Activated naive CD8-positive, alpha-beta T cell treated with anti-CD3 and anti-CD28 coated beads for 36 hours (primary cell): ENCODE measurements at places on chromosomes 16 and 17.

DNA sequence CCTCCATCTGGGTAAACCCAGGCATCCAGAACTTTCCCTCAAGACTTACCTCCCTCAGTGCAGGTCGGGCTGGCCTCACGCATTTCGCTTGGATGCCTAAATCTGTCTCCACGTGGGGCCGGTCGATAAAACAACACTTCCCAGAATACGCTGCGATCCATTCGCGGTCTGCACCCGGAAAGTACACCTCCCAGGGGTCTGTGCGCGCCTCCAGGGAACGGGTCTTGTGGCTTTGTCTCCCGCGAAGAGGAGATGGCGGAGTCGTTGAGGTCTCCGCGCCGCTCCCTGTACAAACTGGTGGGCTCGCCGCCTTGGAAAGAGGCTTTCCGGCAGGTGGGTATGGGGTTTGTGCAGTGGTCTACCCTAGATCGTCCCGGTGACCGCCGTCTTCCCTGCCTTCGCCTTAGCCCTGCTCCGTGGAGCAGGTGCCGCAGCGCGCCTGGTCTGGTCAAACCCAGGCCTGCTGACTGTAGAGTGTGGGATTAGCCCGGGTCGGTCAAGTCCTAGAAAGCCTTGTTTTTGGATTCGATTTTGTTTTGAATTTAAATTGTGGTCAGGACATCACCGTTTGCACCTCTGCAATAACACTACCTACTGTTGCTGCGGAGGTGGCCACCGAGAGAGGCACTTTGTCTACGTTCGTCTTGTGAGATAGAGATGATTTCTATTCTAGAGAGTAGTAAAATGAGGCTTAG lies at the start of gene RPAIN:
TSS of gene RPAIN (plus strand) at position 224 of the 695 bp plus-strand sequence. CDS start at position 253, 29 bp downstream.
- DNase-seq: peak; percentile 87

DNA sequence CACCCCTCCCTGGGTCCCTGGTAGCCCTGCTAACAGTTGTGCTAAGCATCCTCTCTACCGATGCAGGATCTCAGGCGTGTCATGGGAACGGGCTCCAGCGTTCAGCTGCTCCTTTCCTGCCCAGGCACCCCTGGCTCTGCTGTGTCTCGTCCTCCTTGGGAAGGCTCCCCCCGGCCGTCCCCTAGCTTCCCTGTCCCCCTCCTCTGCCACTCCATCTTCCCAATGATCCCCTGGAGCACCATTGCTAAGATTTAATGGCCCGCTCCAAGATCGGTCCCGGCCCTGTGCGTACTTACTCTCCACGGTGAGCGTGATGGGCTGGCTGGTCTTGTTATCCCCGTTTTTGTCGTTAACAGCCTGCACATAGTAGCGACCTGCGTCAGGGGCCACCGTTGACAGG lies 135.5 kb upstream of the CDC42EP4 start:
- DNase-seq: no peak

GRCh38 chr17:39943702-39944392 lies 16.3 kb downstream of the LRRC3C start:
- DNase-seq: no peak

DNA sequence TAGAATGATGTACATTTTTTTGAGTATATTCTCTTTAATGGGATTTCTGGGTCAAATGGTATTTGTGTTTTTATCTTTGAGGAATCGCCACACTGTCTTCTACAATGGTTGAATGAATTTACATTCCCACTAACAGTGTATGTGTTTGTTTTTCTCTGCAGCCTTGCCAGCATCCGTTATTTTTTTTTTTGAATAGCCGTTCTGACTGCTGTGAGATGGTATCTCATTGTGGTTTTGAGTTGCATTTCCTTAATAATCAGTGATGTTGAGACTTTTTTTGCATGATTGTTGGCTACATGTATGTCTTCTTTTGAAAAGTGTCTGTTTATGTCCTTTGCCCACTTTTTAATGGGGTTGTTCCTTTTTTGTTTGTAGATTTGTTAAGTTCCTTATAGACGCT lies 172.7 kb upstream of the CDH8 start:
- no peak for DNase-seq

DNA sequence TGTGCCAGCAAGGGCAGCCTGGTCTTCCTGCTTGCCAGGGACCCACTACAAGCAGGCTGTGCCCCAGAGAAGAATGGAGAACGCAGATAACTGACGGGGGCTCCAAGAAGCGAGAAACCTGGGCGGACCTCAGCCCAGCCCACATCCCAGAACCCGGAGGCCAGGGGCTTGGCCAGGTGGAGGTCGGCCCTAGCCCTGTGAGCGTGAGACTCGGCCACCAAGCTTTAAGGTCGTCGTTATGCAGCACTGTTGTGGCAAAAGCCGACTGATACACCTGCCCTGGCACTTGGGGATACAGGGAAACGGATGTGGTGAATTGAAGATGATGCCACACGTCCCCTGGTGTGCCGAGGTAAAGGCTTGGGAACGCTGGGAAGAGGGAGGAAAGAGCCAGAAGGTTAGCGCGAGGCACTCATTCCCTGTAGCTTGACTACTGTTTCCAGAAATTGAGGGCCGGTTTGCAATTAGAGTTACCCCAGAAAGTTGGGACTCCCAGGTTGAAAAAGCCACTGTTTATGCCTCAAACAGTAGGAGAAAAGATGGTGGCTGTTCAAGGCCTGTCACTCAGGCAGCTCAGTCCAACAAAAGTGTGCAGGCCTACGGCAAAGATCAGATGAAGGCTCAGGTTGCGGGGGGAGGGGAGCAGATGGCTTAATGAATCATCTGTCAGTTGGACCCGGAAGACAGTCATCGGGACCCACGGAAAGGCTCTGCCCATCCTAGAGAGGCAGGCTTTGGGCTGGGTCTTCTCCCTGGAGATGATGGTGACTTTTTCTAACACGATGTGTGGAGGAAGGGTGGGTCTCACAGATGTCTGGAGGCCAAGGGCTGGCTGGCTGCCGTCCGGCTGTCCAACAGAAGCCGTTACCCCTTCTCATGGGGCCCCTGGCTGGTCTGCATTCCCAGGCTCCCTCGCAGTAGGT lies 45.6 kb upstream of the BAHCC1 start:
- DNase-seq: no peak

DNA sequence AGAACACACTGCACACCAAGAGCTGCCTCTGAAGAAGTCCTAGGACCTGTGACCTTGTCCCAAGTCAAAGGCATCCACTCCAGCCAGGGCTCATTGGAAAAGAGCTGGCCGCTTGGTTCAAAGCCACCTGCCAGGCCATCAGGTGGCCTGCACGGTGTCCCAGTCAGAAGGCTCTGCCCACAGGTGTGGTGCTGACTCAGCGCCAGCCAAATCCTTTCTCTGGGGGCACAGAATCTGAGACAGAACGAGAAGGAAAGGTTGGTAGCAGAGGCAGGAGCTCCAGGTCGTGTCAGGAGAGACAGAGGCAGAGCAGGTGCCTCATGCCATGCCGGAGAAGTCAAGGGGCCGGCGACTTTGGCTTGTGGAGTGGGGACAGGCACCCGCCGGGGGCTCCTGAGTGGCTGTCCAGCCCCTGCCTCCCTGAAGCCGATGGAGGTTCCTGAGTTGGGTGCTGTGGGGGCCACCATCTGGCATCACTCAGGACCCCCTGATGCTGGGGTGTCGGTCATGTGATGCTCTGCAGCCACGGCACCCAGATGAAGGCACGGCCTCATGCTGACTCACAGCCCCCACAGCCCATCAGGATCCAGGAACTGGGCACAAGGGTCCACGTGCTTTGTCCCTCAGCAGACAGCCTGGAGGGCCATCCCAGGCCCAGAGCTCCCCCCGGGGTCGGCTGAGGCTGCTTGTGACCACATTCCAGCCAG lies 128.1 kb upstream of the FOXF1 start:
- no peak for DNase-seq

DNA sequence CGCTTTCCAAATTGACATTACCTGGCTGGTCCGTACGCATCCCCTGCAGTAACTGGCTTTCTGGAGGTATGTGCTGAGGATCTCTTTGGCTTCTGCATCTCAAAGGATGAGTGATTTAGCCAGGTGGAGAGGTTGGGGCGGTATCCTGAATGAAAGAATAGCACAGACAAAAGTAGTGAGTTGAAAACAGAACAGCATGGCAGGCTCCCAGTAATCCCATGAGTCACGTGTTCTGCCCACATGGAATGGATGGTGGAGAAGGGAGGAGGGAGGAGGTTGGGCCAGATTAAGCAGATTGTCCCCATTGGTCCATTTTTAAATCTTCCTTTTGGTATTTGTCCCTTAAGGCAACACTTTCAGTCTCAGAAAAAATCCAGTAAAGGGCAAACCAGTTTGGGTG lies 176.0 kb downstream of the WWOX start:
- no peak for DNase-seq

DNA sequence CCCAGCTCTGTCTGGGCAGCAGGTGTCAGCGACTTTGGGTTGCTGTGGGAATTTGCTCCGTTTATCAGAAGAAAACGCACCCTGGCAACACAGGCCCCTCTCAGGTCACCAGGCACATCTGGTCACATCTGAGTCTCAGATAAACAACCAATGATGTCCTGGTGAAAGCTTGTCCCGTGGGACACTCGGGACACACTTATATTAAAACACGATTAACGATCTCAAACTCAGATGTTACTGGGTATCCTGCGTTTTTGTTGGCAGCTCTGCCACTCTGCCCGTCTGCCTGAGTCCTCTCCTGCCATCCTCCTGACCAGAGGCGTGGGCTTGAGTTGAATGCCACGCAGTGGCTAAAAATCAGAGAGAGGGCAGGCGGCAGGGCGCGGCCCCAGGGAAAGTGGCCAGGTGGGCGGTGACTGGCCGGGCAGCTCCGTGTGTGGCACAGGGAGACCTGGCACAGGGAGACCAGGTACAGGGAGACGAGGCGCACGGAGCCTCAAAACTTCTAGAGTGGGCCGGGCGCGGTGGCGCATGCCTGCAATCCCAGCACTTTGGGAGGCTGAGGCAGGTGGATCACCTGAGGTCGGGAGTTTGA lies 2.1 kb downstream of the SECTM1 start:
- DNase-seq: no peak

- DNase-seq: no peak
These were observed 10.1 kb upstream of the COG1 start for GRCh38 chr17:73182616-73183310.

DNA sequence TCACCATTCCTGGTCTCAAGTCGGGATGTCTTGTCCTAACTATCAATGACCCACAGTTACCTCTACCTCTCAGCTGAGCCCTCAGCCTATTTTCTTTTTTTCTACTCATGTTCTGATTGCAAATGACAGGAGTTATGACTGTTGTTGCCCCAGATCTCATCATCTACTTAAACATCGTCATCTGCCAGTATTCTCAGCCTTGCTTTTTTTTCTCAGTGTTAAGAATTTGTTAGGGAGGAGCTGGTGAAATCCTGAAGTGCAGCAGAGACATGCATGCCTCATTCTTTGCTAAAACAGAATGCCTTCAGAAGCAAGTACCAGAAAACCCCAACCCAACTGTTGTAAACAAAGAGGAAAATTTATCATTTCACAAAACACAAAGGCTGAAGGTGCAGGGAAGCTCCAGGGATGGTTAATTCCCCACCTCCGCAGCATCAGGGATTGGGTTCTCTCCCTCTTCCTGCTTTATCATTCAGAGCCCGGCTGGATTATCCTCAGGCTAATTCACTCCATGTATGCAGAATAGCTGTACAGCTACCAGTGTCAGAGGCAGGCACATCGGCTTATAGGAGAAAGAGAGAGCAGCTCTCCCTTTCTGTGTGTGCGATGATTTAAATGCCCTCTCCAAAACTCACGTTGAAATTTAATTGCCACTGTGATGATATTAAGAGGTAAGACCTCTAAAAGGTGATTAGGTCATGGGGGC lies 540.8 kb upstream of the HSBP1 start:
- no peak for DNase-seq

DNA sequence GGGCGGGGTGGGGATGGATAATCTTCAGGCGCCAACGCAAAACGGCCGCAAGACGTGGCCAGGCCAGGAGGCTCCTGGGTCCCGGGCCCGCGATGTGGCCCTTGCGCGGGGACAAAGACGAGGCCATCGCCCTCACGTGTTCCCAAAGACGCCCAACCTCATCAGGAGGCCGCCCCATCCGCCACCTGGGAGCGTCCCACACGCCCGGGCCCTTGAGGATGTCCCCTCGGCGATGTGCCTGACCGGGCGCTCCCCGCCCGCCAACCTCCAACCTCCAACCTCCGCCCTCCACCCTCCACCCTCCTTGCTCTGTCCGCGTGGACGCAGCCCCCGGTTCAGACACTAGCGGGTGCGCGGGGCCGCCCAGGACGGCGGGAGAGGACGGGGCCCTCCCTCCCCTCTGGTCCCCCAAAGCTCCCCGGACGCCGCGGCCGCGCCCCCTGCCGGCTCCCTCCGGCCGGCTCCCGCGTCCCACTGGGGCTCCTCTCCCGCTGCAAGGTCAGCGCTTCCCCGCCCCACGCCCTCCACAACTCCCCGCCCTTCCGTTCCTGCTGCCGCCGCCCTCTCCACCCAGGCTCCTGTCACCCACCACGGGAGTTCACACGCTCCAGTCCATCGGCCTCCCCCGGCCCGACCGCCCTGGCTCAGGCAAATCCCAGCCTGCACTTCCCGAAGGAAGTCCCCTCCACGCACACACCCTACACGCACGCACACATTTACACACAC lies 250.8 kb upstream of the RPL38 start:
- DNase-seq: peak; percentile 62

DNA sequence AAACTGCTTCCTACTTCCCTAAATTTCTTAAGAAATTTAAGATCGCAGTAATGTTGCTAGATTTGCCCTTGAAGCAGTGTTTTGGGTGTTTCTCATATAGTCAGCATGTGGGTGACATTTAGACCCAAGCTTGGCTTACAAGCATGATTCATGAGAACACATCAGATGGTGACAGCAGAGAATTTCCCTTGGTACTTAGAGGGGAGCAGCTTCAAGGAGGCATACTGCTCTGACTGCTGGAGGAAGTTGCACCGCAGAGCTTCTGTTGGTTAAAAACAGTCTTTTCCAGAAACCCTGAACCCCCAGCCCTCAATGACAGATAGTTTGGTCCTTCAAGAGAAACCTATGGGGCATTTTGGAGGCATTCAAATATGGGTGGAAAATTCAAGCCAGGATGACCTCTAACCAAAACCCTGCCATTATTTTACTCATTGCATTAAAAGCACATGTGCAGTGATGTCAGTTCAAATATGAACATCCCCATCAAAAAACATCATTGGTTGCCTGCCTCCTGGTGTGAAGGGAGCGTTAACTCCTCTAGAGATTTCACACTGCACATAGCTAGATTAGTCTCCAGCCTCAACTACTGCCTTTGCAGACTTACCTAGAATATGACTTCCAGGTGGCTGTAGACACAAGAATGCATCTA lies 201.5 kb upstream of the CACNG5 start:
- peak; percentile 60 for DNase-seq

DNA sequence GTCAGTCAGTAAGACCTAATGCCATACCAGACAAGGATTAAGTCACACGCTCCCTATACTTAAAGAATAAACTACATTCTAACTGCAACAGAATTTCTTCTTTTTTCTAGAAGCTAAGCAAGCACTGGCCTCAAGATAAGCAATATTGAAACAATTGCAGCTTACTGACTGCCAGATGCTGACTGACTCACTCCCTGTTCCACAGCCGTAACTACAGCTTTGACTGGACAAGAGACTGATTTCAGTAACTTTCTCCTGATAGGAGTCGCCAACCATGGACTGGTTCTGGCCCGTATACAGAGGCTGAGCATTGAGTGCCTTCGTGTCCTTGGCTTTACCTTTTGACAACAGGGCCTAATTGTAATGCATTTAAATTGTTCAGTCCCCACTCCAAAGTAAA lies 67.9 kb downstream of the TRIM37 start:
- DNase-seq: no peak
